ENCODE measurements at places on chromosomes 12 and 14. TPM values are rescaled to one million over a fixed set of nuclear protein-coding genes. Genes with fewer than 3 reads are reported as not detected.

KRT81 gene
- 0.23 TPM for total RNA-seq

ANAPC7 gene
- 58.6 TPM for total RNA-seq

TMEM260 gene
- total RNA-seq, result 25.6 TPM

C12orf76 gene
- total RNA-seq, result 112 TPM

CMA1 gene
- not detected for total RNA-seq
